ENCODE measurements at places on chromosomes 12 and 14.

- no peak overlapping the region for H3K27ac ChIP-seq
- no peak for DNase-seq
- H3K36me3 ChIP-seq = no peaks in the 10 kb centered on the region
- H3K4me1 ChIP-seq = no peaks in the 10 kb centered on the region
Observed at GRCh38 chr12:84738481-84738972, 174.1 kb downstream of the SLC6A15 start.

DNA sequence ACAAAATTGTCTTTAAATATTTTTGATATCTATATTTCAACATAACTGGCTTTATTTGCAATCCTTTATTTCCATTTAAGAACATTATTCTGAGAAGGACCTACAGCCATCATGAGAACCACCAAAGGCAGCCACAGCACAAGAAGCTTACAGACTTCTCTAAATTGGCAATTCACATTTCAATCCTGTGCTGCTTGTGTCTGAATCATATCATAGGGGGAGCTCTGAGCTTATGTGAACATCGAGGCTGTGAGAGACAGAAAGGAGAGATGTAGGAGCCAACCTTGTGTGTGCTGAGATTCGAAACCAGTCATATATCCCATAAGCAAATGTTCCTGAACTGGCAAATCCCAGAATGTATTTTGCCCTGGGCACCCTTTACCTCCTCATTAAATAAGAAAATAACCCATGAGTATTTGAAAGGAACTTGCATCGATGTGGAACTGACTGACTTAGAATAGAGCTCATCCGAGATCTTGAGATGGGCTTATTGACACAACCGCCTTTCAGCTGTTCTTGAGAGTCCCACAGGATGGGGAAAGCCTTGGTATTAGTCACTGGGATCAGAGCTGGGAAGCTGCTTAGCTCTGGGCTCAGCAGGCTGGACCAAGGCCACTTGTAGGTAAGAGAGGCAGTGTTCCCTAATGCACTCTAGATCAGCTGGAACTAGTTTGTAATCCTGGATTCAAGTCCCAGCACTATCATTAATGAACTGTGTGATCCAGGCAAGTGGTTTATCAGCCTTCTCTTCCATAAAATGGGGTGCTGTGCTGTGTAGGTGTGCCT is 329.8 kb downstream of the CACNA1C start:
- peaks cover 15% of the 10 kb centered on the region for H3K4me1 ChIP-seq
- no peak overlapping the region for H3K27ac ChIP-seq
- no peak for DNase-seq
- no peaks in the 10 kb centered on the region for H3K27me3 ChIP-seq
- H3K4me3 ChIP-seq = no peak overlapping the region

GRCh38 chr14:42980419-42980818 is 1373.7 kb downstream of the LRFN5 start:
- no peaks in the 10 kb centered on the region for H3K27me3 ChIP-seq
- H3K4me3 ChIP-seq = no peak overlapping the region

- H3K4me1 ChIP-seq = peaks cover 6% of the 10 kb centered on the region
- no peak overlapping the region for H3K27ac ChIP-seq
- no peaks in the 10 kb centered on the region for H3K36me3 ChIP-seq
- no peak overlapping the region for H3K4me3 ChIP-seq
- DNase-seq = peak; percentile 23
Observed at GRCh38 chr14:65789363-65789762, 376.8 kb downstream of the FUT8 start.

GRCh38 chr14:77225892-77226557 is 44.4 kb downstream of the TMEM63C start:
- no peak overlapping the region for H3K4me3 ChIP-seq
- no peaks in the 10 kb centered on the region for H3K27me3 ChIP-seq
- no peaks in the 10 kb centered on the region for H3K36me3 ChIP-seq
- H3K4me1 ChIP-seq = peaks cover 2% of the 10 kb centered on the region

DNA sequence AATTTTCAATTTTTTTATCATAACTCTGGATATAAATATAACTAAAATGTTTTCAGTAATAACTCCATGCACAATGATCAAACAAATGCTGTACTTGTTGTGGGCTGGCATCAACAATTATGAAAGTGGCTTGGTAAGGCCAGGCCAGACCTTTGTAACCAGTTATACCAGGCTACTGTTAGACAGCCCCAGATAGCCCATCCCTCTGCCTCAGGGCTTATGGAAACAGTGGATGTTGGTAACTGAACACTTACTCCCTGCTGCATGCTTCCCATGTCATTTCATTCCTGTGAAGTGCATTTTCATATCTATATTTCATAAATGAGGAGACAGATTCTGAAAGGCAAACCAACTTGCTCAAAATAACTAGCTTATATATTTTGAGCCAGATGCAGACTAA is 195.0 kb downstream of the SYT1 start:
- no peaks in the 10 kb centered on the region for H3K36me3 ChIP-seq
- DNase-seq = no peak
- H3K4me1 ChIP-seq = peaks cover 2% of the 10 kb centered on the region
- H3K4me3 ChIP-seq = no peak overlapping the region

- H3K27me3 ChIP-seq = no peaks in the 10 kb centered on the region
- DNase-seq = peak; percentile 44
- H3K4me3 ChIP-seq = no peak overlapping the region
Observed at GRCh38 chr12:100414739-100415138, 57.9 kb downstream of the SLC17A8 start.

DNA sequence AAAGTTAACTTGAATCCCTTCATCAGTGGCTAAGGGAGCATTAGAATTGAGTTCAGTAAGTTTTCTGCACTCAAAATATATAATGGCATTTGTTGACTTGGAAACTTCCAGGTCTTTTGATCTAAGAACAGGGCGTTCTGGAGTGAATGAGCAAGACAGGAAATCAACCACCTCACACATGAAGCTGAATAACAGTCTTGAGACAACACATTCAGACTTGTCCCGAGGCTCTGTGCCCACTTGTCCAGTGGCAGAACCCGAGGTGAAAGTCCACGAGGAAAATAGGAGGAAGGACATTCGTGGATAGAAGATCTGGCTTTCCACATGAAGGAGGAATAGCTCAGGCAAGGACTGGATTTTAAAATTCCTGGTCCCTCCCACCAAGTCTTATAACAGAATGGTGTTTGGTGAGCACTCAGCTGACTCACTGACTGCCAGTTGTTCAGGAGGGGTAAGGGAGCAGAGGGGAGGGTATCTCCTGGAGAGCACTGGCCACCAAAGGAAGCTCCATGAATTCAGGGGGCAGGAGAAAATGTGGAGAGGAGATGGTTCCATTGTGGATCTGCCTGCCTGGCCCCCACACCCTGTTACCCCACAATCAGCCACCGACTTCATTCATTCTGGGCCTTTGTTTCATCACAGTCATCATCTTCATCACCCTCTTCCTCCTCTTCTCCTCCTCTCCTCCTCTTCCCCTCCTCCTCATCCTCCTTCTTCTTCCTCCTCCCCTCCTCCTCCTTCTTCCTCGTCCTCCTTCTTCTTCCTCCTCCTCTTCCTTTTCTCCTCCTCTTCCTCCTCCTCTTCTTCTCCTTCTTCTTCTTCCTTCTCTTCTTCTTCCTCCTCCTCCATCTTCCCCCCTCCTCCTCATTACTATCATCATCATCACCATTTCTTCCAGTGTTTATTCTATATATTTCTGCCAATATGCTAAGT is 620.1 kb downstream of the MED13L start:
- no peak overlapping the region for H3K4me3 ChIP-seq
- no peaks in the 10 kb centered on the region for H3K27me3 ChIP-seq
- no peaks in the 10 kb centered on the region for H3K36me3 ChIP-seq
- DNase-seq = no peak

- H3K27me3 ChIP-seq = no peaks in the 10 kb centered on the region
- no peaks in the 10 kb centered on the region for H3K4me1 ChIP-seq
Observed at GRCh38 chr14:56491299-56492285, 88.0 kb upstream of the TMEM260 start.

- H3K36me3 ChIP-seq = no peaks in the 10 kb centered on the region
- no peaks in the 10 kb centered on the region for H3K4me1 ChIP-seq
- H3K27ac ChIP-seq = no peak overlapping the region
- no peak for DNase-seq
Observed at GRCh38 chr12:1559676-1560091, 34.7 kb downstream of the FBXL14 start.

- H3K4me3 ChIP-seq = peak within 1 kb of the TSS; percentile 32
- peaks cover 3% of the 10 kb centered on the region for H3K4me1 ChIP-seq
- DNase-seq = peak; percentile 60
- H3K27me3 ChIP-seq = peaks cover 2% of the 10 kb centered on the region
Observed at GRCh38 chr12:104049903-104050356, at the start of gene GLT8D2. GLT8D2 (minus strand) TSS chr12:104050187; CDS start chr12:104019648, 30,539 bp downstream.

GRCh38 chr12:49146406-49146805 is 15.2 kb upstream of the TUBA1B start:
- DNase-seq = no peak
- no peak overlapping the region for H3K4me3 ChIP-seq
- no peaks in the 10 kb centered on the region for H3K36me3 ChIP-seq
- no peaks in the 10 kb centered on the region for H3K27me3 ChIP-seq

GRCh38 chr12:2336409-2336829 is 283.6 kb downstream of the CACNA1C start:
- no peak overlapping the region for H3K27ac ChIP-seq
- H3K4me1 ChIP-seq = no peaks in the 10 kb centered on the region
- H3K27me3 ChIP-seq = no peaks in the 10 kb centered on the region
- peak; percentile 31 for DNase-seq
- H3K36me3 ChIP-seq = no peaks in the 10 kb centered on the region

- H3K4me1 ChIP-seq = peaks cover 4% of the 10 kb centered on the region
- no peaks in the 10 kb centered on the region for H3K36me3 ChIP-seq
- no peaks in the 10 kb centered on the region for H3K27me3 ChIP-seq
- H3K27ac ChIP-seq = no peak overlapping the region
- DNase-seq = no peak
Observed at GRCh38 chr14:90381011-90381786, 15.6 kb upstream of the CALM1 start.

GRCh38 chr14:92556863-92557543 is 43.4 kb downstream of the RIN3 start:
- H3K4me3 ChIP-seq = no peak overlapping the region
- H3K27me3 ChIP-seq = no peaks in the 10 kb centered on the region
- no peaks in the 10 kb centered on the region for H3K4me1 ChIP-seq
- H3K36me3 ChIP-seq = no peaks in the 10 kb centered on the region
- no peak overlapping the region for H3K27ac ChIP-seq

GRCh38 chr12:4152145-4152795 is 121.3 kb upstream of the CCND2 start:
- DNase-seq = no peak
- peaks cover 6% of the 10 kb centered on the region for H3K4me1 ChIP-seq
- no peaks in the 10 kb centered on the region for H3K36me3 ChIP-seq
- no peak overlapping the region for H3K27ac ChIP-seq
- no peak overlapping the region for H3K4me3 ChIP-seq

GRCh38 chr12:49538510-49539403 is at the start of gene KCNH3:
KCNH3 (plus strand) TSS chr12:49539030; CDS start chr12:49539417, 387 bp downstream.
- no peak within 1 kb of the TSS for H3K4me3 ChIP-seq
- H3K27me3 ChIP-seq = peaks cover 50% of the 10 kb centered on the region
- DNase-seq = peak; percentile 76
- peaks cover 2% of the 10 kb centered on the region for H3K4me1 ChIP-seq
- no peaks in the 10 kb centered on the region for H3K36me3 ChIP-seq

DNA sequence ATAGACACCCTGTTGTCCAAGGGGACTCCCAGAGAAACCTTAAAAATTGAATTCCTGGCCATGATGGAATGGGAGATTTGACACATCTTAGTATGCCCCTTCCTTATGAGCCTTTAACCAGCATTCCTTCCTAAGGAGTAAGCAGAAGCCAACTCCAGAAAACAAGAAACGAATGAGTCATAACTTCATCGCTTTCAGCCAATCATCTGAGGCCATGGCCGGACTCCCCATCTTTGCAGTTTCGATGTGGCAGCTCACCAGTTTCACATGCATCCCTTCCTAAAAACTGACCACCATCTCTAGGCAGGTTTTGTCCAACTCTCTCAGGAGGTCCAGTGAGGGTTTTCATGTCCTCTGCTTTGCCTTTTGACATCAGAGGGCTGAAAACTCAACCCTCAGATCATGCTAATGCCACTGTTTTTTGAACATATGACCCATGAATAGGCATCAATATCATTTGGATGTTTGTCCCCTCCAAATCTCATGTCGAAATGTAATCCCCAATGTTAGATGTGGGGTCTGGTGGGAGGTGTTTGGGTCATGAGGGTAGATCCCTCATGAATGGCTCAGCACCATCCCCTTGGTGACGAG is 19.9 kb downstream of the DAAM1 start:
- H3K4me3 ChIP-seq = no peak overlapping the region
- DNase-seq = peak; percentile 67
- no peak overlapping the region for H3K27ac ChIP-seq
- H3K36me3 ChIP-seq = no peaks in the 10 kb centered on the region
- peaks cover 3% of the 10 kb centered on the region for H3K4me1 ChIP-seq

DNA sequence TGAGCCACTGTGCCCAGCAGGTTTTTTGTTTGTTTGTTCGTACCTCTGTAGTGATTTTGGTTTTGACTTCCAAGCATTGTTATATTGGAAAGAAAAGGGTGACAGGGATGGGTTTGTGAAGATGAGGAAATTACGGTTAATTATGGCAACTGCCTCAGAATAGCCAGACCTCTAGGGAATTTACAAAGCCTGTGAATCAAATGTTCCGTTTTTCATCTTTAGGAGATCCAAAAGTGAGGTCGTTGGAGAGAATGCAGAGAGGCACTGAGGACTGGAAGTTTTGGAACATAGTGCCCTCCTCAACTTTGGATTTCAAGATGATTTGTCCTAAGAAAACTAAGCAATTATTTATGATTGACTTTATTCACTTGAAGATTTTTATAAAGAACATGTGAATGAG is 54.5 kb upstream of the EVL start:
- H3K4me3 ChIP-seq = no peak overlapping the region
- no peaks in the 10 kb centered on the region for H3K4me1 ChIP-seq
- H3K36me3 ChIP-seq = no peaks in the 10 kb centered on the region
- no peak overlapping the region for H3K27ac ChIP-seq

- H3K36me3 ChIP-seq = no peaks in the 10 kb centered on the region
- no peak overlapping the region for H3K4me3 ChIP-seq
- DNase-seq = no peak
- no peaks in the 10 kb centered on the region for H3K27me3 ChIP-seq
- H3K27ac ChIP-seq = no peak overlapping the region
Observed at GRCh38 chr14:106619606-106620005, 1093.2 kb downstream of the TMEM121 start.

- no peak overlapping the region for H3K4me3 ChIP-seq
- H3K27me3 ChIP-seq = no peaks in the 10 kb centered on the region
- no peak for DNase-seq
- peaks cover 23% of the 10 kb centered on the region for H3K4me1 ChIP-seq
- H3K36me3 ChIP-seq = no peaks in the 10 kb centered on the region
Observed at GRCh38 chr12:113861708-113862312, 104.3 kb downstream of the RBM19 start.

GRCh38 chr12:57579677-57580465 is 11.1 kb upstream of the PIP4K2C start:
- no peak overlapping the region for H3K4me3 ChIP-seq
- H3K4me1 ChIP-seq = peaks cover 2% of the 10 kb centered on the region
- H3K36me3 ChIP-seq = peaks cover 1% of the 10 kb centered on the region
- no peak overlapping the region for H3K27ac ChIP-seq

DNA sequence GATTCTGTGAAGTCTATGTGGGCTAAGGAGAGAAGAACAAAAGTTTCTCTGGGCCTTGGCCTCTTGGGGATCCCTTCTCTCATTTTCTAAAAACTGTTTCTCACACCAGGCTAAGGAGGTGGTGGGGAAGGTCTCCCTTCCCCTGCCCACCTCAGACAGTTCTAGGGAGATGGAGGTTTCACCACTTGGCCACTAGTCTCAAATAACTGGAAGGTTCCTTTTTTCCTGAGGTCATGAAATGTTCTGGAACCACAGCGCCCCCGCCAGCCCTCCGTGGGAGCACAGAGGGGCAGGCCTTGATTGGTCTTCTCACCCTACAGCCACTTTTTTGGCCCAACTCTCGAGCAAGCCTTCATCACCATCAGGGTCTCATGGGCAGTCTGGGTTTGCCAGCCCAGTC is 12.6 kb downstream of the C12orf43 start:
- no peak overlapping the region for H3K27ac ChIP-seq
- H3K27me3 ChIP-seq = no peaks in the 10 kb centered on the region
- peak; percentile 71 for DNase-seq

Measured in mesendoderm (in vitro differentiated cells).